ENCODE measurements at places on chromosomes 7 and 10.

DNA sequence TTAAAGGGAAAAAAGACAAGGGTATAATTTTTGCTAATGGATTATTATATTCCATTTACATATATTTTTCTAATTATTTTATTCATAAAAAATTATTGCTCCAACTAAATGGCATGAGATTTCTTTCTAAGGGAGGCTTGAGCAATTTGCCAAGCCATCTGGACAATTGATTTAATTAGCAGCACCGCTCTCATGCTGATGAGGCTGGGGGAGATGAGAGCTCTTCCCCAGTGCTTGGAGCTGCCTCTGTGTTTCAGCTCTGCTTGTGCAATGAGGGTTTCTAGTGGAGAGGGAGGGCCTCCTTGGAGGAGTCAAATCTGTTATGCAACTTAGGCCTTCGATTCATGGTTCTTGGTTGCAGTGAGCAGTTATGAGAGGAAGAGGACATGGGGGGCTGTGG lies 574.3 kb downstream of the TCERG1L start:
- no peak for DNase-seq

GRCh38 chr7:146826329-146826728 lies 709.7 kb downstream of the CNTNAP2 start:
- DNase-seq = no peak

- no peak for DNase-seq
These were observed 91.0 kb upstream of the PDCD4 start for GRCh38 chr10:110780704-110781103.

- DNase-seq = no peak
These were observed 20.0 kb downstream of the UNC5B start for GRCh38 chr10:71232089-71232998.

DNA sequence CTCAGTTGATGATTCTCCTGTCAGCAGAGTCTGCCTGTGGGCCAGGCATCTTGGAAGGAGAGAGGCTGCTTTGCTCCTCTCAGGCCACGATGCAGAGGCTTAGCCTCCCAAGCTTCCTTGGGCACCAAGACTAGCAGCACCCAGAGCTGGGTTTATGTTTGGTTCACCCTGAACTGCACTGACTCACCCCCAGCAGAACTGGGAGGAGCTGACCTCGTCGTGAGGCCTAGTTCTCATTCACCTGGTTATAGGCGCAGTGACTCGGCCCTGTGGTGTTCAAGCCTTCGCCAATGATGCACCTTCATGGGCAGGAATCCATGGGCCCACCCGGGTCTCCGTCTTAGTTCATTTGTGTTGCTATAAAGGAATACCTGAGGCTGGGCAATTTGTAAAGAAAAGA lies 122.0 kb upstream of the ZNF438 start:
- DNase-seq = no peak

DNA sequence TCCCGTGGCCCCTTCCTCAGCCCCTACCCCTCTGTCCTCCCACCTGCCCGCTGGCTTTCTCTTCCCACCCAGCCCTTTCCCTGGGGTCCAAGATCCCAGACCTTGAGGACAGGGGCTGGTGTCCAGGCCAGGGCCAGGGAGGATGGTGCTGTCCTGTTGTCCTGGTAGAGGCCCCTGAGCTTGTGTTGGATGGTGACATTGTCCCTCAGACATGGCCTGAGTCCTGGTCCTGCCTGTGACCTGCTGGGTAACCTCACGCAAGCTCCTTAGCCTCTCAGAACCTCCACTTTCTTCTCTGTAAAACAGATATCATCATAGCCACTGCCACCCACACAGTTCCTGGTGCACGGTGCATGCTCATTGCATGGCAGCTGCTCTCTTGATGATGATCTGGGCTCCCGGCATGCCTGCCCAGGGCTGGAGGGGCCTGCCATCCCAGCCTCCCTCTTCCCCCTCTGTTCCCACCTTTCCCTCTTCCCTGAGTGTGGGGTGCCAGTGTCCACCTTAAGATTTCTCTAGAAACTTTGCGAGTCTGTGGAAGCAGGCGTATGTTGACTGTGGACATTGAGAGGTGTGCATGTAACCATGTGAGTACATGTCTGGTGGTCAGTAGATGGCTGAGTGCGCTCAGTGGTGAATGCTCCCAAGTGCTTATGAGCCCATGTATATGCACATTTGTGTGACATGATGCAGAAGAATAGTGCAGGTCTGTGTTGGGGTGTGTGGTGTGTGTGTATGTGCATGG lies 60.4 kb downstream of the NEURL1 start:
- DNase-seq = no peak

DNA sequence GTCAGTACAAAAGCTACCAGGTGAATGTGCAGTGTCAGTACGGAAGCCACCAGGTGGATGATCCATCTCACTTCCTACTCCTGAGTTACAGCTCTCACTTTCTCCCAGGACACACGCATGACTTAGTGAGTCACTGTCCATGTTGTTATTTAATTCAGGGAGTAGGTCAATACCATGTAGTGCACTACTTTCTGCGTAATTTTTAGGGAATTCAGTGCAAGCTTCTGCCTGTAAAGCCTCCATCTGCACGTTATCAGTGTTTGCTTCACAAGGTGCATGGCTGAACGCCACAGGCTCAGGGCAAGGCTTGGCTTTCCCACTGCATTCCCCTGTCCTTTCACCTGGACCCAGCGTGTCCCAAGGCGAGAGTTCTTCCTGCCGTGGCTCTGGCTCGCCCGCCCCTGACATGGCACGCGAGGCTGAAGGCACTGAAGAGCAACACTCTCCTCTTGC lies 59.5 kb downstream of the LARP4B start:
- DNase-seq = no peak

DNA sequence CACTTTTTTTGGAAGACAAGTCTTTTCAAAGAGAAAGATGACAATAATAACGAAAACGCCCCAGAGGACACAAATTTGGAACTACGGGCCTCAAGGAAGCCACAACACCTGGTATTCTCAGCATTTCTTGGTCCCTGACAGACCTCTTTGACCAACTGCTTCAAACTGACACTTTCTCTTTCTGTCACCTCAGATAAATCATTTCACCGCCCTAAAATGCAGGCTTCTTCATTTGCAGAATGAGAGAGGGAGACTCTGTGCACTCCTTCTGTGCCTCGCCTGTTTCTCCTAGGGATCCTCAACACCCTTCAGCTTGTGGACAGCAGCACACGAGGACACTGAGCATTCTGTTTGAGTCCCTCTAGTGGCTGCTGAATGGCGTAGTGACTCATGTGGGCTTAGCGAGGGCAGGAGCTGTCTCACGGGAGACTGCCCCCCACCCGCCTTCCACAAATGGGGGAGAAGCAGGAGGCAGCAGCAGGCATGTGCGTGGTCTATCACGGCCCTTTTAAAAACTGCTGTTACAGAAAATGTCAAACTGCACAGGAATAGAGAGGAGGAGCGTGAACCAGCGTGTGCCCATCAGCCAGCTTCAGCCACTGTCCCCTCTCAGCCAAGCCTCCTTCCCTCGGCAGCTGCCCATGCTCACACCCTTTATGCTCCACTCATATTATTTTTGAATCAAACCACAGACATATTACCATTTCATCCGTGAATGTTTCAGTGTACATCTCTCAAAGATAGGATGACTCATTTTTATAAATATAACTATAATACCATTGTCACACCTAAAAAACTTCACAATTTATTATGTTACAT lies 41.4 kb downstream of the GSDME start:
- no peak for DNase-seq

- DNase-seq = no peak
These were observed 1.0 kb downstream of the DDC start for GRCh38 chr7:50564171-50564570.

- DNase-seq = no peak
These were observed 31.0 kb upstream of the ABCB4 start for GRCh38 chr7:87506246-87507180.

- no peak for DNase-seq
These were observed 74.2 kb upstream of the EGR2 start for GRCh38 chr10:62890395-62890794.

DNA sequence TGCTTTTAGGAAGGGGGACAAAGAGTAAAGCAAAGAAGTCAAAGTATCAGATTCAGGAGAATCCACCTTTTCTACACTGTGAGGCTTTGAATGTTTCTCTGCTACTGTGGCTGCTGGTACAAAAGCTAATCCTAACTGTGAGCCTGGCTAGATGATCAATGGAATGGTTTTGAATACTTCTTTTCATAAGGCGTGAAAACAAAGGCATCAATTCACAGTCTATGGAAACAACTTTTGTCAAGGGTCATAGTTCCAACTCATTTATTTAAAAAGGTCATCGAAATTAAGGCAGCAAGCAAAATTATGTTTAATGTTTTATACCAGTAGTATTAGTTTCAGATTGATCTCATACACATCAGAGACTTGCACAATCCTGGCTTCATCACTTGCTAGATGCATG lies 118.1 kb downstream of the CTTNBP2 start:
- DNase-seq = no peak

- no peak for DNase-seq
These were observed 37.0 kb upstream of the GOT1 start for GRCh38 chr10:99467236-99467999.

- no peak for DNase-seq
These were observed 11.9 kb downstream of the CYTH3 start for GRCh38 chr7:6260291-6261187.

DNA sequence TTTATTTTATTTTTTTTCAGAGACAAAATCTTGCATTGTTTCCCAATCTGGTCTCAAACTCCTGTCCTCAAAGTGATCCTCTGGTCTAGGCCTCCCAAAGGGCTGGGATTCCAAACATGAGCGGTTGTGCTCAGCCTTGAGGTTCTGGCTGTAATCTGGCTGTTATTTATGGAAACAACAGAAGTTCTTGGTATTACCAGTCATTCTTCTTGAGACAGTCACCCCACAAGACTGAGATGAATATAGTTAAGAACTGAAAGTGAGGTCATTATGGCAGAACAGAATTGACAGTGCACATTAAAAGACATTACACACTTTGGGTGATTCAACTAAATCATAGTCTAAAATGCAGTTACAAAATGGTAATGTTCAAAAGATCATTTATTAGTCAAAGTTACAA lies 719.5 kb downstream of the ZWINT start:
- DNase-seq = no peak

DNA sequence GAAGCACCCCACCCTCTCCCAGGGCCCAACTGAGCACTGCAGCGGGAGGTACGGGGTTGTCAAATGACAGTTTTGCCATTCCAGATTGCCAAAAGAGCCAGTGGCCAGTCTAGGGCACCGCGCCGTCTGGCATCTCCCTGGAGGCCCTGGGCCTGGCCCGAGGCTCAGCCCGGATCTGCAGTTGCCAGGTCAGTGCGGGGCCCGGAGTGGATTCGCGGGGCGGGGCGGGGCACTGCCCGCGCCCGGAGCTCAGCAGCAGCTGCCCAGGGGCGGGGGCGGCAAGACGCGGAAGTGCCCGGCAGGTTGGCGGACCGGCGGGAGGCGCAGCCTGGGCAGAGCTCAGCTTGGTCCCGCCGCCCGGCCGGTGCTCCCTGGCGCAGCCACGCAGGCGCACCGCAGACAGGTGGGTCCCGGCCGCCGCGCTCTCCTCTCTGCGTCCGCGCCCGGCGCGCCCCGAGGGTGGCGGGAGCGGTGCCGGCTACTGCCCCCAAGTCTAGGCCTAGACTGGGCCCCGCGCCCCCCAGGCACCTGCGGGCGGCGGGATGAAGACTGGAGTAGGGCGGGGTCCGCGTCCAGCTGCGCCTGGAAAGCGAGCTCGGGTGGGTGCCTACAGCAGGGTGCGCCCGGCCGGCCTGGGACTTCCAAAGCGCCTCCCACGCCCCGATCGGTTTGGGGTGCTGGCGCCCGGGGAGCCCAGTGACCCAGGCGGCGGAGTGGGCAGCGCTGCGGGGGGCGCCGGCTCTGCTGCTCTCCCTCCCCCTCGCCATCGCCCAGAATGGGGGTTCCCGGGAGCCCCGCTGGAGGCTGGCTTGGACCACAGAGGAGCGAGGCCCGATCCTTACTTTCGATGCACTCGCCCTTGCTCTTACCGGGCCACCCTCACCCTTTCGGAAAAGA lies at the start of gene IRF5:
TSS of gene IRF5 (plus strand) at position 281 of the 897 bp plus-strand sequence. CDS start 4,155 bp downstream, outside the sequence.
- no peak for DNase-seq

DNA sequence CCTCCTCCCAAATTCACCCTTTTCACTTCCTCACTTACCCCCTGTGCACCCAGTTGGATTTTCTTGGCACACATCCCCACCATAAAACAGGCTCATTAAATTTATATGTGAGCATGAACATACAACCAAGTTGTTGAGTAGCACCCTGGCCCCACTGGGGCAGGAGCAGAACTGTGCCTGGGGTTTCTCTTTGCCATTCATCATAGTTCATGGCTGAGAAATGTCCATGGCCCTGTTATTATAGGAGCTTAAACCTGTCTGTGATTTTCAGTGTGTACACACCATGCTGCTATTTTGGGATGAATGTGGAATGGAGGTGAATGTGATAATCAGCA lies 618.8 kb downstream of the LRMDA start:
- DNase-seq = no peak

- no peak for DNase-seq
These were observed 85.0 kb downstream of the MPP7 start for GRCh38 chr10:28217848-28218247.

GRCh38 chr7:80530136-80530535 lies 18.3 kb upstream of the GNAT3 start:
- no peak for DNase-seq

- DNase-seq = no peak
These were observed 82.7 kb downstream of the REEP3 start for GRCh38 chr10:63603709-63604445.
